Stimulated activated CD8-positive, alpha-beta memory T cell treated with anti-CD3 and anti-CD28 coated beads, Interleukin-7, amount 100 ng/mL, for 24 hours (primary cell): ENCODE measurements at places on chromosomes 1 and 21.

DNA sequence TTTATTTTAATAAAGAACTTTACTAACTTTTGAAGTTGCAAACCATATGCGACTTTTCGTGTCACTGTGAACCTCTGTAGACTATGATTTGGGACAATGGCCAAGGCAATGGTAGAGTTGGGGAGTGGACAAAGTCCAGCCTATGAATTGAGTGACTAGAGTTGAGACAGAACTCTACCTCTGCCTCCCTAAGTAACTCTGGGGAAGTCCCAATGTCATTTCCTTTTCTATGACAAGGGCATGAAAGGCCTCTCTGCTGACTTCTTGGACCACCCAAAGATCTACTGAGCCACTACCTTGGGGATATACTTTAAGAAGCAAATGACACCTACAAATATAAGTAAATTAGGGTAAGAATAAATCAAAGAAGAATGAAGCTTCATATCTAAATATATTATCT is 19.3 kb downstream of the BEND5 start:
- DNase-seq: no peak

DNA sequence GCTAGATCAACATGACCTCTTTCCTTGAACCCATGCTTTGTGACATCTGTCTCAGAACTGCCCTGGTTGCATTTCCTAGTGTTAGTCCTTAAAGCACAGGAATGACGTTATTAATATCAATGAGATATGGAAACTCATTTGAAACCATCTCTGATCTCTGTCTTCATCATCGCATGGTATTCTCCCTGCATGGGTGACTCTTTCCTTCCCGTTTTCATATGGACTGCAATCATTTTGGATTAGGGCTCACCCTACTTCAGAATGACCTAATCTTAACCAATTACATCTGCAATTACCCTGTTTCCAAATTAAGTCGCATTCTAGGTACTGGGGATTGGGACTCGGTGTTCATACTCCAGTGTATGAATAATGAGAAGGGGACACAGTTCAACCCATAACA is 41.7 kb upstream of the DISC1 start:
- DNase-seq: no peak

GRCh38 chr21:33168886-33169285 is 60.9 kb upstream of the IFNAR2 start:
- no peak for DNase-seq

GRCh38 chr21:15870819-15871218 is 141.0 kb downstream of the USP25 start:
- DNase-seq: no peak

DNA sequence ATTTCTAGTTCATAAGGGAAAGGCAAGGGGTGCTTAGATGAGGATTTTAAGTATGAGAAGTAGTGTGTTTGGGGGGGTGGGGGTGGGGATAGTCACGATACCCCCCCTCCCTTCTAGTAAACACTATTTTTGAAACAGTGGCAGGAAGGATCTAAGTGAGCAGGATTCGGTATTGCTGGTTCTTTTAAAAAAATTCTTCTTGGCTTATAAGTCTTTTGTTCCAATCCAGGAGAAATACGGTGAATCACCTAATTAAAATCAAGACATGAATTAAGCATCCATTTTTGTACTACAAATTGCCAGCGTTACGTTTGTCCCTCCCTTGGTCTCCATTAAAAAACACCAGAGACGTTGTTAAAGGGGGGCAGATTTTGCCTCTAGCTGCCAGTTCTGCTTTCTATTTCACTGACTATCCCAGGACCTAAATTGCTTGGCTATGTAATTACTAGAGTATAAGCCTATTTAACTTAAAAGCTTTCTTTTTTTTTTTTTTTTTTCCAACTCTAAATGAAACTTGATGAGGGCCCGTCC is 911 bp downstream of the LMO4 start:
- DNase-seq: no peak

DNA sequence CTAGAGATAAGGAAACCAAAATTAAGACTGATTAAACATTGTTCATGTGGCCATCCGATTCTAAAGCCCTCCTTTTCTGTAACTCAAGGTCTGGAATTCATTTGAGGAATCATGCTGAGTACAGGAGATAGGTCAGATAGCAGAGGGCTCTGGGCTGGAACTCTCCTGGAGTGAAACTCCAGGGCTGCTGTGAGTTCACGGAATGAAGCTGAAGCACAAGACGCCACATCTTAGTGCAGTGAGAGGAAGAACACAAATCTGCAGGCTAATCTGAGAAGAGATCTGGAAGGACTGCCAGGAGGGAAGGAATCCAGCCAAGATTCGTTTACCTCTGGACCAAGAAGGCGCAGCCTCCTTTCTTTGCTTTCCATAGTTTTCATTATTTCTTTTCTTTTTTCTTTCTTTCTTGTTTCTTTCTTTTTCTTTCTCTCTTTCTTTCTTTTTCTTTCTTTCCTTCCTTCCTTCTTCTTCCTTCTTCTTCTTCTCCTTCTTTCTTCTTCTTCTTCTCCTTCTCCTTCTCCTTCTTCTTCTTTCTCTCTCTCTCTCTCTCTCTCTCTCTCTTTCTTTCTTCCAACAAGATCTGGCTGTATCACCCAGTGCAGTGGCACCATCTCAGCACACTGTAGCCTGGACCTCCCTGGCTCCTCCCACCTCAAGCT is 74.8 kb upstream of the ATP1B1 start:
- DNase-seq: no peak

DNA sequence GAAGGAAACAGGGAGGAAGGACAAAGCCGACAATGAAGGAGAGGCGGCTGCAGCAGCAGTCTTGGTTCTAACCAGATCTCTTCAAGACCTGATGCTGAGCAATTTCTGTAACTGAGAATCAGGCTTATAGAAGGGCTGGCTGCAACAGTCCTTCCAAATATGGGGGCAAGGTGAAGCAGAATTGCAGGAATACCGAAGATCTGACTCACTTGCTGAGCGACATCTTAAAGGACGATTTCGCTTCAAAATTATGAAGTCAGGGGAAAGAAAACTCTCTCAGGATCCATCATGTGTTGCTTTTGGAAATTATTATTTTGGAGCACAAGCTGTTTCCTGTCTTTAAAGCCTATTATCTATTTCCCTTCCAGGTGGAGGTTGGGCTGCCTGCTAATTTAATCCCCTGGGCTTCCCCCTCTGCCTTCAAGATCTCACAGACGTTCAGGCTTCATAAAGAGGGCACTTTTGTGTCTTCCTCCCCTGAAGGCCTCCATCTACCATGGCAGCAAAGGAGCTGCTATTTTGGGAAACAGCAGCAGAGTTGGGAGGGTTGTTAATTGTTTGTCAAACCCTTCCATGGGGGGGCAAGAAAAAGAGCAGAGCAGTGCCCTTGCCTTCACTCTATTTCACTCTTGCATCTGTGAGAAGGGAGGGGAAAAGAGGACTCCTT is 10.8 kb upstream of the IER5 start:
- no peak for DNase-seq

GRCh38 chr1:247373721-247374141 is 42.1 kb upstream of the ZNF496 start:
- DNase-seq: peak; percentile 30

DNA sequence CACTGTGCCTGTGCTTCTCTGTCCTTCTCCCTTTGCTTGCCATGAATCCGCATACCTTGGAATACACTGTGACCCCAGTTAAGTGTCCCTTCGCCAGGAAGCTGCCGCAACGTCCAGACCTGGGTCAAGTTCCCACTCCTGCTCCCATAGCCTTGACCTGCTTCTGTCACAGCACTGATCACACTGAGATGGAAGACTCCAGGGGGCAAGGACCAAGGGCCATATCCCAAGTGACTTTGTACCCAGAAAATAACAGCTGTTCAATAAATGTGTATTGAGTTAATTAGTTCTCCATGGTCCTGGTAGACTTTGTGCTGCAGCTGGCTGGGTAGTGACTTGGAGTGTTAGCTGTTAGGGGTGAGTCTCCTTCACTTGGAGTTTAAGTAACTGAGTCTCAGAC is 25.8 kb downstream of the SLC5A9 start:
- DNase-seq: no peak

- no peak for DNase-seq
Observed at GRCh38 chr1:44571712-44572571, 102.3 kb downstream of the TMEM53 start.

DNA sequence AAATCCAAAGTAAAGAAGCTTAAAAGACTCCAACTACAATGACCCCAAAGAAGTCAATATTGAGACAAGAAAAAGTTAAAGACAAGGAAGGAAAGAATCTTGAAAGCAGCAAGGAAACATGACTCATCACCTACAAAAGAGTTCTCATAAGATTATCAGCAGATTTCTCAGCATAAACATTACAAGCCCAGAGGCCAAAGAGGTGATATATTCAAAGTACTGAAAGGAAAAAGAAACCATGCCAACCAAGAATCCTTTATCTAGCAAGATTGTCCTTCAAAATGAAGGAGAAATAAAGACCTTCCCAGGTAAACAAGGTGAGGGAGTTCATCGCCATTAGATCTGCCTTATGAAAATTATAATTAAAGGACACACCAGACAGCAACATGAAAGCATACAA is 49.8 kb downstream of the CSMD2 start:
- DNase-seq: no peak

DNA sequence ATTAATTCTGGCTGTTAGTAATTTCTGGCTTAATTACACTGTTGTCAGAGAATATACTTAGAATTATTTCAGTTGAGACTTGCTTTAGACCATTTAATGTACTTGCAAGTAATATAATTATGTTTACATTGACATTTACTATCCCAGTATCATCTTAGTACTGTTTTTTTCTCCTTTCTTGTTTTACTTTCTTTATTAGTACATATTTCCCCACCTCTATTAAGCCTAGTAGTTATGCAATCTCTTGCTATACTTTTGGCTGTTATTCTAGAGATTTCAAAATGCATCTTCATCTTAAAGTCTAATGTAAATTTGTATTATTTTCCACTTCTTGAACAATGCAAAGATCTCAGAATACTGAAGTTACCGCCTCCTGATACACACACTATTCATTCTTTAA is 24.4 kb downstream of the BRWD1 start:
- no peak for DNase-seq

GRCh38 chr1:224683936-224684335 is 67.8 kb downstream of the CNIH3 start:
- no peak for DNase-seq

- DNase-seq: no peak
Observed at GRCh38 chr1:3727042-3727824, 25.0 kb upstream of the CCDC27 start.

DNA sequence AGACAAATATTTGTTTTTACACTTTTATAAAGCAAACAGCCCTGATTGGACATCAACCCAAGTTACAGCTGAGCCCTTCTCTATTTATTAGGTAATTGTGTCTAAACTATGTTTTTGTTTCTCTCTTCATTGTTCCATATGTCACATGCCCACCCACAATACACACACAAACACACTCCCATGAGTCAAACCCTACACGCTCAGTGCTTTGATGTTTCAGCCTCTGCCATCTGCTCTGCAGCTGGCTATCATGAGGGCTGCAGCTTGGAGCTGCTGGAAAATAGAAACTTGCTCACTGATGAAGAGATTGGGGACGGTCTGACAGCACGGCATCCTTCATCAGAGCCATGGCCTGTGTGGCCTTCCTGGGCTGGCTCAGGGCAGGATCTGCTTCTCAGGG is 41.7 kb downstream of the PSMG1 start:
- DNase-seq: no peak

DNA sequence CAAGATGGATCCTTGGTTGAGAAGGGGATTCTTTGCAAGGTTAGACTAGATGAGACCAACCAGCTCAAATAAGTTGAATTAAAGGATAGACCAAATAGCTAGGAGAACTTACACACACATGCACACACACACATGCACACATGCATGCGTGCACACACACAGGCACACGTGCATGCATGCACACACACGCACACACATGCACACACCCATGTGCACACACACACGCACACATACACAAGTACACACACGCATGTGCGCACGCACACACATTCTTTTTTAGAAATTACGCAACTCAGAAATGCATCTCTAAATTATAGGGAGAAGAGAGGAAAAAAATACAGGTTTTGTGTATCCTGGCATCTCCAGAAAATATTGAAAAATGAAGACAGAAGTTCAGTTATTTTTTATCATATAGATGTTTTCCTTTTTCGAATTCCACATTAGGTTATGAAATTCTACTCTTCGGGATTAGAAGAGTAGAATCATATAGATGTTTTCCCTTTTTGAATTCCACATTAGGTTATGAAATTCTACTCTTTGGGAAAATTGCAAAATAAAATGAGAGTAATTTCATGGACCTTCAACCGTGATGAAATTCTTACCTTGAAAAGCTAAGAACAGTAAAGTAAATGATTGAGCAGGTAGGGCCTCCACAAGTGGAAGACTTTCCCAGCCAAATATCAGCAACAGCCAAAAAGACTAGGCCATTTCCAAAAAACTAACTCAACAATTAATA is 243.2 kb upstream of the USP25 start:
- no peak for DNase-seq

DNA sequence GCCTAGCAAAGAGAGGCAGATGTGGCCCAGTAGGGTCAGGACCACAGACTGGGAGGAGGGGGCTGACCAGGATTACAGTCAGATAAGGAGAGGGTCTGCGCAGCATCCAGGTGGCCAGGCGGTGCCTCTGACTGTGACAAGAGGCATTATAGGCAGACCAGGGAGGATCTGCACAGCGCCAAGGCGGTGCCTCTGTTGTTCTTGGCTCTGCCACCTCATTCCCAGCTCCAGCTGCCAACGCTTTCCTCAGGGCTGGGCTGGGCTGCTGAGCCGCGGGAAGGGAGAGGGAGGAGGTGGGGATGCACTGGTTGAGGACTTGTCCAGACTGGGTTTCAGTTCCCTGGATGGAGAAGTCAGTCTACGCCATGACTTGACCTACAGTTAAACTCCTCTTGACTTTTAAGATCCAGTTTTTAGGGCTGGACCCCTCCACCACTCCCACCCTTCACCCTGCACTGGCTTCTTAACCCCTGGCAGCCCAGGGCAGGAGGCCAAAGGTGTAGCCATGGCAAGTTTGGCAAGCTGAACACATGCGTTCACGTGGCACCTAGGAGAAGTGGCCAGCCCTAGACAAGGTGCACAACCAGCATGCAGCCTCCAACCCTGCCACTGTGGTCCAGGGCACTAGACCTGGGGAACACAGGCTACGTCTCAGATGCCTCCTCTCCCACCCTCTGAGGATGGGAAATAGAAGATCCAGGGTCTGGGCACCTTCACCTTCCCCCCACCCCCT is 4.5 kb upstream of the CRABP2 start:
- no peak for DNase-seq
